ENCODE measurements at places on chromosomes 2 and 18.

GRCh38 chr2:176391148-176391419 is 121.8 kb downstream of the MTX2 start:
- no peak for DNase-seq

GRCh38 chr2:141630407-141630930 is 500.3 kb downstream of the LRP1B start:
- no peak for DNase-seq

- no peak for DNase-seq
Measured at GRCh38 chr2:229888031-229888430, 33.8 kb downstream of the TRIP12 start.

DNA sequence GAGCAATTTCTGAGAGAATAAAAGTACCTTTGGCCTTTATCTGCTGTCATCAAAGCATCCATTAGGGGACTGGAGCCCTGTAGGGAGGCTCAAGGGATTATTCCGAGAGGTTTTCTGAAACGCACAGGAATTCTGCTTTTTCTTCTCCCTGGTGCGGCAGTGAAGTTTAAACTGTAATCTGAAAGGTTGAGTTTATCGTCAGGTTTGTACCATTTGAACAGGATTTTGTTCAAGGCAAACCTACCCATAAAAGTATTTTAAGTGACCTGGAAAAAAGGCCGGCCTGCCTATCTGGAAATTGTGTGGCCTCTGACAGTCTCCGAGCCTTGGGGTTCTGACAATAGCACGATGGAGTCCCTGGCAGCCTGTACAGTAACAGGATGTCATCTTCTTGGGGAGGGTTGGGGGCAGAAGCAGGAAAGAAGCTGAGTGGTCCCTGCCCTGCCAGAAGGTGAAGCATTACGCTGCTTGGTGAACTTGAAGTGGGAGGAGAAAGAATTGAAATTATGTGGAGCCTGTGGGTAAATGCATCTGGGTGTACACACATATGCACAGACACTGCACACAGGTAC is 272.0 kb downstream of the CYRIA start:
- no peak for DNase-seq

- no peak for DNase-seq
Measured at GRCh38 chr2:113854208-113854607, 35.7 kb upstream of the ACTR3 start.

Measured in heart left ventricle (tissue), 16 donors.